ENCODE measurements at places on chromosomes 12 and 14.

- no peak for DNase-seq
Observed at GRCh38 chr12:66808606-66809005, 129.7 kb upstream of the GRIP1 start.

DNA sequence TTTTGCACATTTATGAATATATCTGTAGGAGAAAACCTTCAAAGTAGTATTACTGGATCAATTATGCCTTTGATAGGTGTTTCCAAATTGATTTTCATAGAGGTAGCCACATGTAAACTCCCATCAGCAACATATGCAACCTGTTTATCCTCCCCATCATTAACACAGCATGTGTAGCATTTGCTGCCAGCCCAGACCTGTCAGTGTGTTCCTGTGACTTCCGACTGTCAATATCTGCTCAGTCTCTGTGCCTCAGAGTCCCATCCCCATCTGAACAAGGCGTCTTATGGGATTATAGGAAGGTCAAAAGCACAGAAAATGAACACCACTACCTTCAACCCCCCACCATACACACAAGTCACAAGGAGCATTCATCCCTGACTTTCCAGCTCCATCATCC, 9.5 kb upstream of the CAPRIN2 start:
- no peak for DNase-seq

DNA sequence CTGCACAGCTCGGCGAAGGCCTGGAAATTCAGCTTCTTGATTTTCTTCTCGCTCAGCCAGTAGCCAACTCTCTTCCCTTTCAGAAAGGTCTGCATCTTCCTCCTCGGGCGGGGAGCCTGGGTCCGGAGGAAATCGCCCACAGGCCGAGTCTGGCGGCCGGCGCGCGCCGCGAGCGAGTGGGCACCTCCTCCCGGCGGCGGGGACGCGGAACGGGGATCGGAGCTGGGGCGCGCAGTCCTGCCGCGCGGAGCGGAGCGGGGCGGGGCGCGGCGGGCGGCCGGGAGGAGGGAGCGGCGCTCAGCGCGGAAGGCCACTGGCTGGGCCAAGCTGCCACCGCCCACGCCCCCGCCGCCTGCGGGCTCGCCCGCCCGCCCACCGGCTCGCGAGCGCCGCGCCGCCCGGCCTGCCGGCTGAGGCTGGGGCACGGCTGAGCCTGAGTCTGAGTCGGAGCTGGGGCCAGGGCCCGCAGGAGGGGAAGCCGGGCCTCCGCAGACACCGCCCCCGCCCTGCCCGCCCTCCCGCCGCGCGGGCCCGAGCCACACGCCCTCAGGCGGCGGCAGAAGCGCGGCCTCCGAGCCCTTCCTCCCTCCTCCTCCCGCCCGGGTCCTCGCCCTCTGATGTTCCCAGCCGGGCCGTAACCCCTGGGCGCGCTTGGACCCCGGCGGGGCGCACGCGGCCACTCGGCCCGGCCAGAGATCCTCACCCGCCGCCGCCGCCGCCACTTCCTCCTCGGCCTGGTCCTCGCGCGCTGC, 480 bp downstream of the ITPK1 start:
- peak; percentile 59 for DNase-seq

GRCh38 chr14:95048771-95049312, 108.5 kb downstream of the DICER1 start:
- no peak for DNase-seq

DNA sequence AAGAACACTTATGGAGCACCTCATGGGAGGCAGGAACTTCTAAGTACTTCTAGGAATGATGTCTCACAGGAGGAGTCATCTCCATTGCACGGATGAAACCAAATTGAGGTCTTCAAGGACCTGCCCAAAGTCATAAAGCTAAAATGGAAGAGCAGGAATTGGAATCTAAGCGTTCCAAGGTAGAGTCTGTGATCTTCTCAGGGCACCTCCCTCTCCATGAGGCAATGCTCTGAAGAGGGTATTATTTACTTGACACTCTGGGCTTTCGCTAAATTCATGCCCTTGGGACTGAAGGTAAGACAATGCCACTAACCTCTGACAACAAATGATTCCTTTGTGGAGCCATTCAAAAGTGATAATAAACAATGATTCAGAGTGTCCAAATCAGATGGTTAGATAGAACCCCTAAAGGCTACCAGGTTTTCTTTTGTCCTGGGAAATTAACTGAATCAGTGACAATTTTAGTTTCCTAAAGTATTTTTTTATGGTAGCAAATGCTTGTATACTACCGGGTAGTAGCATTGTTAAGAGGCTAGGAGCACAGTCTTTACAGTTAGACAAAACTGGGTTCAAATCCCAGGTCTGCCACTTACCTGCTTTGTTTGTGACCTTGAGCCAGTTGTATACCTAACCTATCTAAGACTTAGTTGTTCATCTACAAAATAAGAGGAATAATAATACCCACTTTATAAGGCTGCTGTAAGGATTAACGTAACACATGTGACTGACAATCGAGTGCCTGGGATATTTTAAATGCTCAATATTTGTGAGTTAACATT, 12.3 kb downstream of the HMGA2 start:
- DNase-seq = peak; percentile 97

- no peak for DNase-seq
Observed at GRCh38 chr12:32964981-32965585, 68.5 kb upstream of the PKP2 start.

DNA sequence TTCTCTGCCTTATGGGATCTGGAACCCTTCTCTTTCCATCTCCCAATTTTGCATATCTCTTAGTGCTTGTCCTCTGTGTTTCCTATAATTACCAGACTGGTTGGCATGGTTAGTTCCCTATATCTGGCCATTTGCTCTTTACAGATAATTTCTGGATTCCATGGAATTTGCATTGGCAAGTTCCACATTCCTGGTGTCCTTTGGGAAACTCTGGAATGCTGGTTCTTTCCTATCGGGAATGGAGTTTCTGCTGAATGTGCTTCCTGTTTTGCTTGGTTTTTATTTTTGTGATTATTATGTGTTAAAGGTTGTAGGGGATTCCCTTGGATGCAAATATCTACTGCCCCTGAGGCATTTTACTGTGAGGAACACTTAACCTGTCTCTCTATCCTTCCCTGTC, 193.0 kb upstream of the BTG1 start:
- DNase-seq = no peak

- DNase-seq = peak; percentile 81
Observed at GRCh38 chr12:57133013-57133569, 4.8 kb downstream of the LRP1 start.

- DNase-seq = no peak
Observed at GRCh38 chr12:104516821-104517220, 60.1 kb downstream of the CHST11 start.

DNA sequence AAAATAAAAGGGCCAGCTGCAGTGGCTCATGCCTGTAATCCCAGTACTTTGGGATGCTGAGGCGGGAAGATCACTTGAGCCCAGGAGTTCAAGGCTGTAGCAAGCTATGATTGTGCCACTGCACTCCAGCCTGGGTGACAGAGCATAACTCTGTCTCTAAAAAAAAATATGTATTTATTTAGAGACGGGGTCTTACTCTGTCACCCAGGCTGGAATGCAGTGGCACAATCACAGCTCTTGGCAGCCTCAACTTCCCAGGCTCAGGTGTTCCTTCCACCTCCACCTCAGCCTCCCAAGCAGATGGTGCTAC, 179.3 kb upstream of the ATF7IP start:
- no peak for DNase-seq

GRCh38 chr12:41254004-41254914, 66.1 kb downstream of the PDZRN4 start:
- no peak for DNase-seq

GRCh38 chr12:81083906-81084513, 6.1 kb downstream of the ACSS3 start:
- DNase-seq = no peak

DNA sequence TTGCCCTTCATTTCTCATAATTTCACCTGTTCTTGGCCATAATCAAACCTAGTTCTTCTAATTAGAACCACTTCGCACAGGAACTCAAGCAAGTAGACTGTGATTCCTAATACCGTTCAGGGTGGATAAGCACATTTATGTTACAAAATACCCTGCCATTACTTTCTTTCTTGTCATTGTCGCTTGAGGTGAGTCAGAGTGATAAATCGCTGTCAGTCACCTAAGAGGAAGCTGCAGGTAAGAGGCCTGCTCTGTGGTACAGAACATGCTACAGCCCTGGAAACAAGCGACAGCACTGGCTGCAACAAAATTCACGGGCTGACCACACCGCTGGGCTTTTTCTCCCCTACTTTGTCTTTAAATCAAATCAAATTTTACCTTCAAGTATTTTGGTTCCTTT, 218.2 kb downstream of the ANO6 start:
- no peak for DNase-seq

GRCh38 chr14:34104489-34105397, 153.9 kb upstream of the EGLN3 start:
- DNase-seq = no peak

- no peak for DNase-seq
Observed at GRCh38 chr12:52441320-52441911, 7.2 kb upstream of the KRT75 start.

GRCh38 chr12:24328261-24328660, 378.8 kb upstream of the SOX5 start:
- no peak for DNase-seq

GRCh38 chr14:102982852-102983470, 60.5 kb downstream of the AMN start:
- no peak for DNase-seq

GRCh38 chr12:88650715-88651114, 70.4 kb upstream of the KITLG start:
- no peak for DNase-seq

GRCh38 chr12:90008277-90008676, 299.6 kb upstream of the ATP2B1 start:
- DNase-seq = no peak

- DNase-seq = no peak
Observed at GRCh38 chr12:101866615-101867373, 10.6 kb upstream of the DRAM1 start.

DNA sequence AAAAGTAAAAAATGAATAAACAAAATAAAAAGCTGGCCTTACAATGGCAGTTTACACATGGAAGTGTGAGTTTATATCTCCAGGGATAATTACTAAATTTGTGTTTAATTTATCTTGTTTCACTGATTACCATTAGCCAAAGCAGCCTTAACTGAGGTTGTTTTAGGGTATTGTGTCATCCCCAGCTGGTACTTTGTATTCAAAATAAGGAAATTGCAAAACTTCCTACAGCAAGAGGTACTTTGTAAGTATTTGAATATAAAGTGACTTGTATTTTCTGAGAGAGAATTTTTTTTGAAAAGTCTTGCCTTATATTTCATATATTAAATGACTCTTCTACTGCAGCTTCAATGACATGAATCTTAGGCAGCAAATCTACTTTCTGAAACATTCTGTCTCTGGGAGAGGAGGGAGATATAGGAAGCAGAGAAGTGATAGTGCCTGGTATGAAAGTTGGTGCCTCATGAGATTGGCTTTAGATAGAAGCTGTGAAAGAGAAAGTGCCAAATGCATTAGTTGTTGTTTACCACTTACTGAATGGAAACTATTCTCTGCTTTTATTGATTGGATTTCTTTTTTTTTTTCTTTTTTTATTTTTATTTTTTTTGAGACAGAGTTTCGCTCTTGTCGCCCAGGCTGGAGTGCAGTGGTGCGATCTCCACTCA, 6.7 kb downstream of the FNTB start:
- no peak for DNase-seq

GRCh38 chr14:32510815-32511214, 181.7 kb downstream of the AKAP6 start:
- no peak for DNase-seq

DNA sequence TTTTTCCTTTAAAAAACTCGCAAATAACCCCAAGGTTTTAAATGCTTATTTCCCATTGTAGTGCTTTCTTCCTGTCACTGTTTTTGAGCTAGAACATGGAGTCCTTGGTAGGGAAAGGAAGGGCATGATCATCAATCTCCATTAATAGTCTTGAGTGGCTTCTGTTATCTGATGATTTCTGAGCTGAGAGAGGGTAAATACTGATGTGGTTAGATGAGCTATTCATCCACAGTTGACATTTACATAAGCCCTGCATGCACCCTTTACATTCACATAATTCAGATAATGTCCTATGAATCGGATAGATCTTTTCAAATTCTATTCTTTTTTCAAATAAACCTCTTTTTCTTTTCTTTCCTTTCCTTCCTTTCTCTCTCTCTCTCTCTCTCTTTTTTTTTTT, 81.4 kb downstream of the NTN4 start:
- DNase-seq = no peak

GRCh38 chr12:26704684-26705460, 128.1 kb downstream of the ITPR2 start:
- peak; percentile 42 for DNase-seq

DNA sequence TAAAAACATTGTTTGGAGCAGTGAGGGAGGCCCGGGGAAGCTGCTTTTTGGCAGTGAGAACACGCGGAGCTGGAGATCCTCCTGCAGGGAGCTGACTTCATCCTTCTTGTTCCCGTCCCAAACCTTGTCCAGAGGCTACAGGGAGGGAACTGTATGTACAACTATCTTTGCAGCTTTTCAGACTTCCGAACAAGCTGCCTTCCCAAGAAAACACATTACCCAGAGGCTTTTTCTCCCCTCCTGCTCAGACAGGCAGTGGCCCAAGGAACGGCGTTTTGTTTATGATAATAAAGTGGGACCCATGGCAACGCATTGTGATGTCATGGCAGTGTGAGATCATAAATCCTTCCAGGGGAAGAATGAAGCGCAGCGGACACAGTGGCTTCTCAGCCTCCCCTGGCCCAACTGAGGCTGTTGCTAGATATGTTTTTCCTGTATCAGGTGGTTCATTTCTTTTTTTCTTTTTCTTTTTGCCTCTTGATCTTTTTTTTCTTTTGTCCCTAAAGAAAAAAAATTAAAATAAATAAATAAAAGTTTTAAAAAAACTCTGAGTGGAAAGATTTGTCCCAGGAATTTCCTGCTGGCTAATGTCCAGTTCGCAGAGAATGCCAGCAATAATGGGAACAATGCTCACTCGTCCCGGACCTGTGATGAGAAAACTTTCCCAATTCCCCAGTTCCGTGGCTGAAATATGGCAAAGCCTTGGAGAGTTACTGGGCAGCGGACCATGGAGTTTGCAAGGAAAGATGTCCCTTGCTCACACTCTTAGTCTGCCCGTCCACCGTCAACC, 103.4 kb upstream of the MAP1LC3B2 start:
- DNase-seq = peak; percentile 85

- DNase-seq = peak; percentile 28
Observed at GRCh38 chr12:47819138-47819895, 386 bp downstream of the HDAC7 start.

GRCh38 chr14:28773176-28773575, 6.6 kb downstream of the FOXG1 start:
- no peak for DNase-seq

All from SJSA1 (cell line).